GM20000 (cell line): ENCODE measurements at places on chromosomes 7 and 10.
A peak's percentile ranks its signal among the peaks of the same experiment; 100 is the strongest.

GRCh38 chr7:70456719-70457118 lies 675.2 kb upstream of the GALNT17 start:
- DNase-seq = peak; percentile 12

- no peak for DNase-seq
These were observed 36.6 kb downstream of the SIRT1 start for GRCh38 chr10:67921065-67921464.

DNA sequence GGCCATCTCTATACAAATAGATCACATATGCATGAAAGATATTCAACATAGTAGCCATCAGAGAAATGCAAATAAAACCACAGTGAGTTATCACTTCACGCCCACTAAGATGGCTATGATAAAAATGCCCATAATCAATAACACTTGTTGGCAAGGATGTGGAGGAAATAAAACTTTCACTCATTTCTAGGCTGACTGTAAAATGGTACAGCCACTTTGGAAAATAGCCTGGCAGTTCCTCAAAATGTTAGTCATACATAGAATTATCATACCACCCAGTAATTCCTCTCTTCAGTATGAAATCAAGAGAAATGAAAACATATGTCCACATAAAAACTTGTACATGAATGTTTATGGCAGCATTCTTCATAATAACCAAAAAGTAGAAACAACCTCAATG lies 324.9 kb downstream of the LRRTM3 start:
- no peak for DNase-seq

- DNase-seq = no peak
These were observed 67.8 kb downstream of the TAF3 start for GRCh38 chr10:7886056-7886455.

DNA sequence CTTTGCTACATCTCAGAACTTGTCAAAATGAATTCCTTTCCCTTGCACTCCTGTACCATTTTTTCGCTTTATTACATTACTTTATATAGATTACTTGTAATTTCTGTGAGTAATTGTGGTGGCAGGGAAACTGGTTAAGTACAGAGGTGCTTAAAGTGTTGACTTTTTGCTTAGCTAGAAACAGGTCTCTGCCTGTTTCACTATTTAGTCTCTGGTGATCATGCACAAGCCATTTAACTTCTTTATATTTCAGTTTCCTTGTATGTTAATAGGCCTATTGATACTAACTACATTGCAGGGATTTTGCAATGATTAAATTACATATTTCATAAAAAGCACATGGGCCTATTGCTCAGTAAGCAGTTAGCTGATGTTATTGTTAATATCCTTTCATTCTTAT lies 233.8 kb downstream of the PRKG1 start:
- no peak for DNase-seq

DNA sequence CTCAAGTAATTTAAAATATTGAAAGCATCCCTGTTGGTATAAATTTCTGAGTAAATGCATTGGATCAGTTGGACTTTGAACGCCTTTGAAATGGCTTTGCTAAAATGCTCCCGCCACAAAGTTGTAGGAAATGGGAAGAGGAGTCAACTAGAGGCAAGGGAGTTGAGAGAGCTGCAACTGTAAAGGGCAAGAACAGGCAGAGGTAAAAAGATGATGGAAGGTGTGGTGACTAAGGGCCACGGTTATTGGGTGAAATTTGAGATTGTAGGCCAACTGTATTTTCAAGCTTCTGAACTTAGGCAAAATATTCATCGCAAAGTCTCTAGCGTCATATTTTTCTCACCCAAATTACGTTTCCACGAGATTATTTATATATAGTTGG lies 595 bp upstream of the SUMF2 start:
- DNase-seq = no peak

DNA sequence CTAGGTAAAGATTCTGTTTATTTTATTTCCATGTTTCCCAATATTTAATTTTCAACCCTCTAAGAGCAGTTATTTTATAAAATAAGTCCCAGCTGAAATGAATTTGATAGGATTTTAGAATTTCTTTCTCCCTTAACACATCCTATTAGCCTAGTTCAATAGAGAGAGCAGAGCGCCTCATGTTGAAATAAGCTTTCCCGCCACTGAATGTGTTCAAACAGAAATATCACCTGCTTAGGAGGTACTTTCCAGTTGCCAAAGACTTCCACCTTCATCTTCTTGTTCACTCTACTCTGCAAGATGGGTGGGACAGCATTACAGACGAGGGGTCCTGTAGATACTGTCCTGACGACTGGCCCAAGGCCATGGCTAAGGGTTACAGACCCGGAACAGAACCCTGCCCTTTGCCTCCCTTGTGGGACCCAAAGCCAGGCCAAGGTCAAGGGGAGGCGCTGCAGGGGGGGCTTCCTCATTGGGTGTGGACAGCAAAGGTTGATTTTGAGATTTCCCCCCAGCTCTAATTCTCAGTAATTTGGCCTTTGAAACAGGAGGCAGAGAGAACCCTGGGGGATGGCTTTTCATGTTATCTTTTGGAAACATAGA lies 62.0 kb downstream of the PARP12 start:
- no peak for DNase-seq

GRCh38 chr10:44386546-44387052 lies 1.7 kb upstream of the CXCL12 start:
- DNase-seq = peak; percentile 90

GRCh38 chr10:127414024-127414423 lies 135.1 kb upstream of the NPS start:
- DNase-seq = no peak

GRCh38 chr7:69208848-69209247 lies 389.4 kb upstream of the AUTS2 start:
- peak; percentile 41 for DNase-seq

GRCh38 chr10:88131511-88132139 lies 268.2 kb downstream of the PTEN start:
- no peak for DNase-seq

GRCh38 chr10:70905071-70906021 lies 17.0 kb upstream of the PCBD1 start:
- DNase-seq = no peak

GRCh38 chr10:81920213-81920829 lies 45.3 kb downstream of the NRG3 start:
- peak; percentile 22 for DNase-seq

DNA sequence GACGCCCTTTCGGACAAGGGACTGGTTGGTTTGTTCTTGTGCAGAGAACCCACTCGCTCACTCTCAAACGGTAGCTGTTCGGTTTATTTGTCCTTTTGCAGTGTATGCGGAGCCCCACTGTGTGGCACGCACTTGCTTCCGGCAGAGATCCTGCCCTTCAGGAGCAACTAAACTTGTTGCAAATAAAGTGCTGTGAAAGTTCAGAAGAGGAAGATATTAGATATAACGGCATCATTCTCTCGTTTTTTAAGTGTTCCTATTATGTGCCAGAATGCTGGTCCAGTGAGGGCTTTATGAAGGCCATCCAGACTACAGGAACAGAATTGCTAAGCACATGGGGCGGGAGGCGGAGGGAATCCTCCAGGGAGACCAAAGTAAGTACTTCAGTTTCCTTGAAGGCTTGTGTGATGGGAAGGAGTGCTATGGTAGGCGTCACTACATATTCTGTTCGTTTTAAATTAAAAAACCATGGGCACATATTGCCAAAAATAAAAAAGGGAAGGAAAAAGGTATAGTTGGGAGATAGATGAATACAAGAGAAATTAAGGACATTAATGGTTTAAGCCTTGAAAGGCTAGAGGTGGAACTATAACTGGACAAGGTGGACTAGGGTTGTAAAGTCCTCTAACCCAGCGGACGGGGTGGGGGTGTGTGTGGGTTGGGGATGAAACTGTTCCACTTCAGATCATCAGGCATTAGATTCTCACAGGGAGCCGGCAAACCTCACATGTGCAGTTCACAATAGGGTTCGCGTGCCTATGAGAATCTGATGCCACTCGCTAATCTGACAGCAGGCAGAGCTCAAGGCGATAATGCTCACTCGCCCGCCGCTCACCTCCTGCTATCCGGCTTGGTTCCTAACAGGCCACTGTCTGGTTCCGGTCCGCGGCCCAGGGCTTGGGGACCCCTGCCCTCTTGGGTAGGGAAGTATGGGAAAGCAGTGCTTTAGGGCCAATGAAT lies 704 bp upstream of the ERLIN1 start:
- DNase-seq = no peak

GRCh38 chr7:80967917-80968297 lies 49.1 kb upstream of the SEMA3C start:
- no peak for DNase-seq

DNA sequence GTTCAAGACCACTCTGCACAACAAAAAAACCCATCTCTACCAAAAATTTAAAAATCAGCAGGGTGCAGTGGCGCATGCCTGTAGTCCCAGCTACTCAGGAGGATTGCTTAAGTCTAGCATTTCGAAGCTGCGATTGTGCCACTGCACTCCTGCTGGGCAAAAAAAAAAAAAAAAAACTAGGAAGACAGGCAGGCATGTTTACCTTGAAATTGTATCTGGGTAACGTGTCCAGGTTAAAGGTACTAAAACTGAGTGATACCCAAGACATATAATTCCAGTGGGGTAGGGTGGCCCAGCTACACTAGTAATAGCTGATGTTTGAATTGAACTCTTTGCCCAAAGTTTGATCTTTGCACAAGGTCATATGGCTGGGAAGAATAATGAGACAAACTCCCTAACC lies 16.2 kb downstream of the GHITM start:
- no peak for DNase-seq

DNA sequence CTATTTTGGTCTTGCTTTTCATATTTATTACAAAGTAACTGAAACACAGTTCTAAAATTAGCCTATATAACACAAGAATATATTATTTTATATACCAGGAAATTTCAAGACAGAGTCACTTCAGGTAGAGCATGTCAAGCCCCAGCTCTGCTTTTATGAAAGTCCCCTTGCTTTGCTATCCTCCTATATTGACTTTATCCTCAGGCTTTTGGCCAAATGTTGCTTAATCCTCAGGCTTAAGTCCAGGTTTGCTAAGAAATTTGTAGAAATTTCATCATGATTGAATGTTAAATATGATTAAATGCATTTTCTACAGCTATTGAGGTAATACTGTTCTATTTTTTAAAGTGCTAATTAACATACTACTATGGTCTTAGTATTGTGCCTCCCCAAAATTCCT lies 227.6 kb downstream of the FZD1 start:
- no peak for DNase-seq

- DNase-seq = no peak
These were observed 717.8 kb downstream of the LRMDA start for GRCh38 chr10:76149182-76149581.

GRCh38 chr10:3867454-3868270 lies 82.7 kb upstream of the KLF6 start:
- DNase-seq = no peak

- no peak for DNase-seq
These were observed 687.5 kb downstream of the SORCS3 start for GRCh38 chr10:105328503-105329133.

GRCh38 chr10:10755490-10755889 lies 262.2 kb upstream of the CELF2 start:
- no peak for DNase-seq

GRCh38 chr10:36739884-36740445 lies 385.4 kb upstream of the ANKRD30A start:
- no peak for DNase-seq

DNA sequence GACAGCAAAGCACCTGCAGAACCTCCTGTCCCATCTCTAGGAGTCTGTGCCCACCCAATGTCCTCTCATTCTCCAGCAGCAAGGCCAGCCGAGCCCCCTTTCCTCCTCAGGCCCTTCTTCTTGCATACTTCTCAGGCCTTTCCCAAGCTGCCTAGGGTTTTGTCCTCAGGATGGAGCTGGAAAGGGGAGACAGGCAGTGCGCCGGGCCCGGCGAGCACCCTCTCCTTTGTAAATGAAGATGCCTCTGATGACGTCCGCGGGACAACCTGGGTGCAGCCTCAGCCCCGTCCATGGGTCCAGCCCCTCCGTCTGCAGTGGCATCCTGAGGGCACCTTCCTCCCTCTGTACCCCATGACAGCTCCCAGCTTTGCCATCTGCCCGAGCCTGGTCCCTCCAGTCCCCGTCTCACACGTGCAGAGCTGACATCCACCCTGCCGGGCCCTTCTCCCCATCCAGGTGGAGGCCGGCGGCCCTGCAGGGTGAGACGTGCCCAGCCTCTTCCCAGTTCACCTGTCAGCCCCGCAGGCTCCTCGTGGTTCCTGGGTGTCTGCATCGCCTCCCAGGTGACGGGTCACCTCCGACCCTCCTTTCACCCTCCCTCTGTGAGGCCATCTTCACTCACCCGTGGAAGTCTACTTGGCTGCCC lies 36.4 kb downstream of the JAKMIP3 start:
- DNase-seq = no peak

DNA sequence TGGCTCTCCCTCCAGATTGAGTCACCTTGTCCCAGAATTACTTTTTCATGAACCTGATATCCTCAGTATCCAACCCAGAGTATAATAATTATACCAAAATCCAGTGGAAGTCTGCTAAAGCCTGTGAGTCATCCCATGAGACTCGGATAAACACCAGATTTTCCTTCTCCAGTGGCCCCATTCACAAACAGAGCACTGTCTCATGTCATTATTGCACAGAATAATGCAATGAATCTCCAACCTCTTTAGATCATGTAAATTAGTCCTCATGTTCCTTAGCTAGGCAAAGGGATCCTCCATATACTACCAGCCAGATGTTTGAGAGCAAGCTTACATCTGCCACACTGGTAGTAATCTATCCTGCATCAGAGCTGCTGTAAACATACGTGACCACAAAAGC lies 89.0 kb downstream of the AMPH start:
- no peak for DNase-seq

DNA sequence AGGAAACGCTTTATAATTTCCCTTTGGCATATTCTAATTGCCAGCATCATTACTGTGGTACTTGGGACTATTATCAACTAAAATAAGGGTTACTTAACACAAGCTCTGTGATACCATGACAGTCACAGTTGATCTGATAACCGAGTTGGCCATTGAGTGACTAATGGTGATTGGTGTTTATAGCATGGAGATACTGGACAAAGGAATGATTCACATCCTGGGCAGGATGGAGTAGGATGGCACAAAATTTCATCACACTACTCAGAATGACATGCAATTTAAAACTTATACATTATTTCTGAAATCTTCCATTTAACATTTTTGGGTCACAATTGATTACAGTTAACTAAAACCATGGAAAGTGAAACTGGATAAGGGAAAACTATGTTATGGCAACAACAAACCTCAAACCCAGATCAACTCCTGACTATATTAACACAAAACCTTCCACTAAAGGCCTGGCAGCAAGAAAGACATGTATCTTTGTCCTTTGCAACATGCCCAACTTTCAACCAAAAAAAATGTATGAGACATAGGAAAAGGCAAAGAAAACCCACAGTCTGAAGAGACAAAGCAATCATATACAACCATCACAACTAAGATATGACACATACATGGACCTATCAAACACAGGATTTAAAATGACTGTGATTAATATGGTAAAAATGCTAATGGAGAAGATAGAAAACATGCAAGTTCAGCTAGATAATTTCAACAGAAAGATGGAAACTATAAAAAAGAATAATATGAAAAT lies 208.5 kb upstream of the NRP1 start:
- DNase-seq = no peak

DNA sequence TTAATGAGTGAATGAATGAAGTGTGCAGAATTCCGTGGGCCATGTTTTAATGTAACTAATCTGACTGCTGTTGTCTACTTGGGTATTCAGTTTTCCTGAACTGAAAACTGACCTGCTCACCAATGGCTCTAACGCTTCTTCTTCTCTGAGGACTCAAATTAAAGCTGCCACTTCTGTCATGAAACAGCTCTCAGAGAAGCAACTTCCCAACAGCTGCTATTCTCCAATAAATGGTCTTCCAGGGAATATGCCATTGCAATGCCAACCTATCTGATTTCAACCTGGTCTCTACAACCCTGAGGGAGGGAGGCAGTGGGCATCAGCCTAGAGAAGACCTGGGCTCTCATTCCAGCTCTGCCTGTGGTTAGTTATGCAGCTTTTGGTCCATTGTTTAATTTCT lies 69.4 kb downstream of the FRMD4A start:
- no peak for DNase-seq
